Stimulated activated CD4-positive, alpha-beta T cell treated with anti-CD3 and anti-CD28 coated beads, TNF-alpha, amount 100 ng/mL, for 24 hours (primary cell): ENCODE measurements at places on chromosomes 5 and 9.

- DNase-seq = no peak
These were observed 42.9 kb upstream of the F2RL1 start for GRCh38 chr5:76775921-76776320.

GRCh38 chr9:81108821-81109220 is 580.5 kb downstream of the TLE1 start:
- DNase-seq = no peak

DNA sequence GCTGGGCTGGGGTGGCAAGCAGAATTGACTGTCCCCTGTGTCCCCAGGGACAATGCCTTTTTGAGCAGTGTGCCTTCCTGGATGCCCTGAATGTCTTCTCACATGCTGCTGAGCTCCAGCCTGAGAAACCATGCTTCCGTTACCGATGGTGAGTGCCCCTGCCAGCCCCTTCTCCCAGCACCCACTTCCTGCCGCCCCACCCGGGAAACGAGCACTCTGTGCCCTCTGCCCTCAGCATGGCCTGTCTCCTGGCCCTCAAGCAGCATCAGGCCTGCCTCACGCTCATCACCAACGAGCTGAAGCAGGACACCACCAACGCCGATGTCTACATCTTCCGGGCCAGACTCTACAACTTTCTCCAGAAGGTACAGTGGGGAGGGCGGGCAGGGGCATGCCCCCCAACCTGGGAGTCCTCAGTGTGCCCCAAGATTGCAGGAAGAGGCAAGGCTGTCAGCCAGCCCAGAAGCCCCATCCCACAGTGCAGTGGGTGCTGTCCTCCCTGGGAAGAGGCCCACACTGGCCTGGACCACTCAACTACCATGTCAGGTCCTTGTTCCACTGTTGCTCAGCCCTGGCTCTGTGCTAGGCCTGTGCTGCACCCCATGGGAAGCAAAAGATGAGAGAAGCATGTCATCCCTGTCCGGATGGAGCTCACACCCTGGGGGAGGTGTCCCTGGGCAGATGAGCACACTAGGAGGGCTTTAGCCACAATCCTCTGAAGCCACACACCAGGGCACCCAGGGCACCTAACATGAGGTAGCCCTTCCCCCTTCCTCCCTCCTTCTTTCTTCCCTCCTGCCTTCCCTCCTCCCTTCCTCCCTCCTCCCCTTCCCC is 4.4 kb downstream of the TTC16 start:
- no peak for DNase-seq

GRCh38 chr5:127316011-127316410 is 25.4 kb downstream of the MEGF10 start:
- no peak for DNase-seq

- DNase-seq = no peak
These were observed 204.2 kb downstream of the SLC12A2 start for GRCh38 chr5:128287740-128288139.

DNA sequence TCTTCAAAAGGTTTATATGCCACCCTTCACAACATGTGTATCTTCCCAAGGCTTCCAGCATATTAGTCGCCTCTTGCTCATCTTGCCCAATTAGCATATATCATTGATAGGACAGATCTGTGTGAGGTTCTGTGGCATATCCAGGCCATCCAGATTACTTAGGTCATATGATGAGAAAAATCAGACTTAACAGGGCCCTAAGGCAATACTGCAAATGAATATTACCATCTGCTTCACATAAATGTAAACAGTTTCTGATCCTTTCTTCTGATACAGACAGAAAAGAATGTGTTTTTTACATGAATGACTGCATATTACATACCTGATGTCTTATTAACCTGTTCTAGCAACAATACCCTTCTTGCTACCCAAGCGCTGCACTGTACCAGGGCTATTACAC is 41.3 kb upstream of the GHR start:
- DNase-seq = no peak

- no peak for DNase-seq
These were observed 197.8 kb downstream of the FRMD3 start for GRCh38 chr9:83340451-83340850.

DNA sequence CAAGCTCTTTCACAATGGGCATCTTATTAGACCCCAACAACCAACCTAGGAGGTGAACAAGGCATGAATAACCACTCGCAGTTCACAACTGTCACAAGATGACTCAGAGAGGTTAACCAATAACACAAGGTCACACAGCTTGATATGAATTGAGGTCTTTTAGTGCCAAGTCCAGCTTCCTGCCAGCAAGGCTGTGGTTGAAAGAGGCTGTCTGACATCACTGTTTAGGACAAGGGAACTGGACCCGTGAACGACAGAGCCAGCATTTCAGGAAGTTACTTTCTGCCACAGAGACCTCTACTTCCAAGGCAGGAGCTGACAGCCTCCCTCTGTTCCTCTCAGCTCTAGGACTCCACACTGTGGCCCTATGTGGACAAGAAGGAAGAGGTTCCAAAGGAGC is 53.4 kb upstream of the ALDH1B1 start:
- DNase-seq = no peak

- DNase-seq = no peak
These were observed 649 bp upstream of the GLE1 start for GRCh38 chr9:128503870-128504269.

DNA sequence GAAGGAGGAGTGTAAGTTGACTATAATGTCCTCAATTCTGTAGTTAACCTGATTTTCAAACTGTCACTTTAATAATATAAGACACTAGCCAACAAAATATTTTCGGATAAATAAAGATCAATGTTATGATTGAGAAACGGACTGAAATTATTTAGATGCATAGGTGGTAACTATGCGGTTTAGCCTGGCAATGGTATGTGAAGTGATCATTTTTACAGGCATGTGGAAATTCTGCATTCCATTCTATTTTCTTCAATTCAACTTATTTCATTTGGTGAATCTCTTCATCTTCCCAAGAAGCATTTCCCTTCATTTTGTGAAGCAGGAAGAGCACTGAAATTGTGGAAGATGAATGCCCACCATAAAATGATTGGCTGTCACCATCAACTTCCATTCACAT is 1457.5 kb upstream of the CDH9 start:
- DNase-seq = no peak

GRCh38 chr5:139752506-139753473 is 42.8 kb upstream of the PSD2 start:
- DNase-seq = no peak
